ENCODE measurements at places on chromosomes 5 and 9.
A peak's percentile ranks its signal among the peaks of the same experiment; 100 is the strongest.

- no peak for DNase-seq
These were observed at the start of gene RETREG1 for GRCh38 chr5:16616536-16617273. TSS of gene RETREG1 (minus strand) at chr5:16616997. CDS start at chr5:16616971, 26 bp downstream.

GRCh38 chr5:74833537-74834266, 32.5 kb downstream of the FAM169A start:
- DNase-seq = no peak

DNA sequence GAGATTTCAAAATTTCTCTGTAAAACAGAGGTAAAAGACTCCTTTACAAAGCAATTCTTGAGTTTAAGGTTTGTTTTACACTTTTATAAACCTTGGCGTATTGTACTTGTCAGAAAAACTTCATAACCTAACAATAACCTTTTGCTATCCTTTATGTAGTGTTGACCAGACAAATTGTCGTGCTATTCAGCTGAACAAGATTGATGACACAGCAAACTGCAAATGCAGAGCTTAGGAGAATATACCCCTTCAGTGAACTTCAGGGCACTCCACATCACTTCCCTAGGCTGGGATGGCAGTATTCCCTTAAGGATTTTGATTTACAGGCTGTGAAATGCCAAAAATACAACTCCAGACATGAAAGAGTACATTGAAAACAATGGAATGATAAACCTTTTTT, 89.2 kb upstream of the CDH18 start:
- DNase-seq = no peak

DNA sequence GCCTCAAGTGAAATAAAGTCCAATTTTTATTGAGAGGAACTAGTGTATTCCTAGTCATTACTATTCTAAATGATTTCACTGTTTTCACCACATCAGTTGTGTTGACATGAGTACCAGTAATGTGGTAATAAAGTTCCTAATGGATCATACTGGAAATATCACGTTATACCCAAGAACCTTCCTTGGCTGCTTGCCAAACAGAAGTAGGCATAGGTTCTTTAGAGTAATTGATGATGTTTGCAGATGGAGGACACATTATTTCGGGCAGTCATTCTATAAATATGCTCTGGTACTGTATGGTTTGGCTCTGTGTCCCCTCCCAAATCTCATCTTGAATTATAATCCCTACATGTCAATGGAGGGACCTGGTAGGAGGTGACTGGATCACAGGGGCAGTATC, 15.1 kb downstream of the SNCAIP start:
- DNase-seq = no peak

DNA sequence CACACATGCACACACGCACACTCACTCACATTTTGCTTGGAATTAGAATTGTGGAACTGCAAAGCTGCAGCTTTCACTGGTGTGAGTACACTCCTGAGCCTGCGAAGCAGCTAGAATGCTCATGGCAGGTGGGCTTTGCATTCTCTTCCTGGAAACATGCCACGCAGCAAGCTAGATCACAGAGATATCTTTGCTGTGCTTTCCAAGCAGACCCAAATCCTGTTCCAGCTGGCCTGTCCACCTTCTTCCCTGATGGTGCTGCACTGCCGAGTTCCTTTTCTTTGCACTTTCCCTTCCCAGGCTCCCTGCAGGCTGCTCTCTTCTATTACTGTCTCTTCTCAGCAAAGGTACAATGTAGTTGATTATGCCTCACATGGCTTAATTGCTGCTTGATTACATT, 92.7 kb upstream of the CKMT2 start:
- DNase-seq = no peak

- DNase-seq = no peak
These were observed 1016.4 kb upstream of the DMAC1 start for GRCh38 chr9:8815931-8816330.

DNA sequence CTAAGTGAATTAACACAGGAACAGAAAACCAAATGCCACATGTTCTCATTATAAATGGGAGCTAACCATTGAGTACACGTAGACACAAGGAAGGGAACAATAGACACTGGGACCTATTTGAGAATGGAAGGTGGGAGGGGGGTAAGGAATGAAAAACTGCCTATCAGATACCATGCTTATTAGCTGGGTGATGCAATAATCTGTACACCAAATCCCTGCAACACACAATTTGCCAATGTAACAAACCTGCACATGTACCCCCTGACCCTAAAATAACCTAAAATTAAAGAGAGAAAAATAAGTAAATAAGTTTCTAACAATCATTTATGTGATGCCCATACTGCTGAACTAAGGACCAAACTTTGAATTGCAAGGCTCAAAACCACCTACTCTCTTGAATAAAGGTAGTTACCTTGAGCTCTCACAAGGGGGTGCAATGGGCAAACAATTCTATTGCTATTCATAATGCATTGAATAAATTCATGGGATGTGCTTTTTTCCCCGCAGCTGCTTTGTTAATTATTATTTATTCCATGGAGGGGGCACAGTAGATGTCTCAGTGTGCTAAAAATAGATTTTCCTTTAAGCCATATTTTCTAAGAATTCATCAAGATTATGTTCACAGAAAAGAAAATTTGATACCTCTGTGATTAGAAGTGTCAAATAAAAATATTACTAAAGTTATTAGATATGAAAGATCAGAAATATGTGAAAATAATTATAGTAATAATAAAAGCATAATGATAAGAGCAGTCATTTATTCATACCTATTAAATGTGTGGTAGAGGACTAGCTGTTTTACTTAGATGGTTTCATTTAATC, 76.2 kb upstream of the PTPN3 start:
- DNase-seq = peak; percentile 44

DNA sequence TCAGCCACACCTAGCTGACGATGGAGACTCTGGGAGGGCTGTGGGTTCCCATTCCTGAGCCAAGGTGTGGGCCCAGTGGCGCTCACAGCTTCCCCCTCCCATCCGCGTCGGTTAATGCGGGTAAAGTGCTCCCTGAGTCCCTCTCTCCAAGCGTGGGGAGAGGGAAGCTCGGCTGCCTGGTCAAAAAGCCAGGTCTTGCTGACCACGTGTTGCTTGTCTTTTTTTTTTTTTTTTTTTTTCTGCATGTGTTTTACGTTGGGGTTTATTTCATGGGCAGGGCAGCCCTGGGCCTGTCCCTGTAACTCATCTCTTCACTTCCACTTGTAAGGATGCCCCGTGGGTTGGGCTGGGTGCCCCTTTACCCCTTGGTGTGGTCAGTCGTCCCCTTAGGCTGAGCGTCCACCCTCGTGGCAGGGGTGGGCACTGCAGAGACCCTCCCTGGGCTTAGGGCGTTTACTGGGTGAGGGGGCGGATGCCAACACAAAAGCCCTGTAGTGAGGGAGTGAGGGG, 11.9 kb downstream of the NKD2 start:
- no peak for DNase-seq

- DNase-seq = no peak
These were observed 204.8 kb downstream of the C9orf50 start for GRCh38 chr9:129415942-129416651.

DNA sequence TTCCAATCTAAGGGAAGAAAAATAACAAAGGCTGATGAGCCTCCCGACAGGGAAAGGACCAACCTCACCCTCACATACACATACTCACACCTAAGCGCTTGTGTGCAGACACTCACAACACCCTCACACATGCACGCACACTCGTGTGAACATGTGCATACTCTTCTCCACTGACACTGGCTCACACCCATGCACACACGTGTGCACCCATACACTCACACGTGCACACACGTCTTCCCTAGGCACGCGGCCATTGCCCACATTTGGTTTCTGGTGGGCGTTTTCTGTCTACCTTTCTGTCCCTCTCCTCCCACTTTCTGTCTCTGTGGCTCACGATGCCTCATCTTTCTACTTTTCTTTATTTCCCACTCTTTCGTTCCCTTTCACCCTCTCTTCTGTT, 169.7 kb upstream of the MVB12B start:
- DNase-seq = no peak

DNA sequence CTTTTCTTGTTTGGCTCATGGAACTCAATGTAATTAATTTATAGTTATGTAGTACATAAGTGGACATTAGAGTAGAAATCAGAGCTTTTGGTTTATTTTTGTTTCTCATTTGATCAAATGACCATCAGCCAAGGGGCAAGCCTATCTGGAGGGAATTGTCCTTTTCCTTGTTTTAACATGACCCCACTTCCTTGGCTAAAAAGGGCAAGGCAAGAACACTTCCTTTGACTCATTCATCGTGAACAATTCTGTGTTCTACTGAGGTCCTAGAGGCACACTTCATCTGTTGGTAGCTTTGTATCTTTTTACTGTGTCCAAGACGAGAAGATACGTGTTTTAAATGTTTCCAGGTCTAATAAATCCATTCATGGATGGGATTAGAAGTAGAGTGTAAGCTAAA, 148.9 kb downstream of the ARHGEF28 start:
- DNase-seq = no peak

DNA sequence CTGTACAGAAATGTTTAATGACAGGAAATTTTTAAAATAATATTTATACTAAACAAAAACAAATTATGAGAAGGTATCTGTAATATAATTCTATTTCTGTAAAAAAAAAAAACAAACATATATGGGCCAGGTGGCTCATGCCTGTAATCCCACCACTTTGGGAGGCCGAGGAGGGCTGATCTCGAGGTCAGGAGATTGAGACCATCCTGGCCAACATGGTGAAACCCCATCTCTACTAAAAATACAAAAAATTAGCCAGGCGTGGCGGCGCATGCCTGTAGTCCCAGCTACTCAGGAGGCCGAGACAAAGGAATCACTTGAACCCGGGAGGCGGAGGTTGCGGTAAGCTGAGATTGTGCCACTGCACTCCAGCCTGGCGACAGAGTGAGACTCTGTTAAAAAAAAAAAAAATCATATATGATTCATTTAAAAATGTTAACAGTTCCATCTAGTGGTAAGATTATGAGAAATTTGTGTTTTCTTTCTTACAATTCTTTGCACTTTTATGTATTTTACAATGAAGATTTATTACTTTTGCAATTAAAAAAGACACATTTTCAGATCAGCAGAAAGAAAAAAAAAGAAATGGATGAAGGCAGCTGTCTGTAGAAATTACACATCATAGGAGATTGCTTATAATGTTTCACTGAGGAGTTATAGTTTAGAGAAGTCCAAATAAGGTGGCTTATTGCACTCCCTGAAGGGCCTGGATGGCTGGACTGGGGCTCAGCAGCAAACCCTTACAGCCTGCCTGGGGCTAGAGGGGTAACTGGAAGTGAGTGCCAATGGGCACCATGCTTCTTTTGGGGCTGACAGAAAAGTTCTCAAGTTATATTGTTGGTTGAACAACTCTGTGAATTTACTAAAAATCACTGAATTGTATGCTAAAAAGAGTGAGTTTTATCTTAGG, 20.3 kb downstream of the C9orf153 start:
- DNase-seq = no peak

GRCh38 chr5:1725641-1726468, 73.8 kb downstream of the MRPL36 start:
- DNase-seq = no peak

GRCh38 chr9:91282292-91282691, 79.4 kb downstream of the AUH start:
- no peak for DNase-seq

GRCh38 chr5:171847026-171847425, 61.4 kb downstream of the SMIM23 start:
- DNase-seq = no peak

GRCh38 chr9:112012026-112012902, 115.7 kb downstream of the UGCG start:
- DNase-seq = peak; percentile 83

- DNase-seq = no peak
These were observed 81.1 kb downstream of the EGFLAM start for GRCh38 chr5:38339446-38339845.

DNA sequence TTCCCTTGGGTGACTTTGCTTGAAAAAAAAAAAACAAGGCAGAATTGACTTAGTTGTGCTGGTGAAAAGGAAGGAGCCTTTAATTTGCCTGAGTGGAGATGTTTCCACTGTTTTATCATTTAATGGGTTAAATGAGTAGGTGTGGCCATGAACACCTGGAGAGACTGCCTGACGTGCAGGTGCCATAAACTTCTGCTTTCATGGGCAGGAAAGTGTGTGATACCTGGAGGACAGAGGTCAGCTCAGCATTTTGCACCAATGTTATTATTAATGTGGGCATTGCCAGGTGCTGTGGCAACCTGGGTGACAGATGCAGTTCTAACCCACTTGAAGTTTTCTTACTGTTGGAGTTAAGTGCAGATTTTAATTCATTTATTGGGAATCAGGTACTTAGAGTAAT, 145.4 kb downstream of the CD180 start:
- DNase-seq = no peak

- DNase-seq = no peak
These were observed 31.3 kb downstream of the ZFAND5 start for GRCh38 chr9:72333709-72334108.

GRCh38 chr9:9912459-9912858, 700.3 kb downstream of the PTPRD start:
- no peak for DNase-seq

DNA sequence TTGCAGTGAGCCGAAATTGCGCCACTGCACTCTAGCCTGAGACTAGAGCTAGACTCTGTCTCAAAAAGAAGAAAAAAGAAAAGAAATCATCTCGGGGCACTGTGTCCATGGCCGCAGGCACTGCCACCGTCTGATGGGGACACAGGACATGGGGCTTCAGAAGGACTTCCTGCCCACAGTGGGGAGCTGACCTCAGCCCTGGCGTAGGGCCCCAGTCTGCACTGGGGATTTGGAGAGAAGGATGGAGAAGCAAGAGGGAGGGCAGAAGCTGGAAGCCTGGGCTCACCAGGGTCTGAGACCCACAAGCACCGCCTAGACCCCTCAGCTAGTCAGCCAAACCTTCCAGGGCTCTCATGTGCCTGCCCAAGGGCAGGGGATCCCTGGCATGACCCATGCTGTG, 4.1 kb upstream of the SARDH start:
- DNase-seq = no peak

- no peak for DNase-seq
These were observed 256.5 kb upstream of the NR4A3 start for GRCh38 chr9:99565203-99565602.

GRCh38 chr5:119355685-119356611, at the start of gene TNFAIP8:
TSS of gene TNFAIP8 (plus strand) at chr5:119356019. CDS start at chr5:119356091, 72 bp downstream.
- DNase-seq = peak; percentile 11

GRCh38 chr9:89929673-89930480, 325.1 kb downstream of the GADD45G start:
- DNase-seq = no peak

DNA sequence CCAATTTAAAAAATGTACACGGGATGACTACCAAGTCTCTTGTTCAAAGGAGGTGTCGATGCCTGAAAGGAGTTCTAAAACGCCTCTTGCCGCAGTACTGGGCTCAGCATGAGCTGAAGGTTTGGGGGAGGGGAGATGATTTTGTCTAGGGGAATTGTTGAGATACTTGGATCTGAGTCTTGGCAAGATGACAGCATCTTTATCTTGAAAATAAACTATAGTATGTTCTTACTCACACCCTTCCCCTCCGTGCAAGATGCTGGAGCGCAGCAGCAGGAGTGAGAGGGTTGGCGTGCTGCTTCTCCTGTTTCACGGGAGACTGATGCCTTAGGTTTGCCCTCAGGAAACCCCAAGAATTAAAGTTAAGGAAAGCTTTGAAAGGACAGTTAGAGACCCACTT, 47.3 kb downstream of the FAM78A start:
- DNase-seq = no peak

- no peak for DNase-seq
These were observed 1.1 kb downstream of the POMT1 start for GRCh38 chr9:131503626-131504465.

Data from HL-60 (cell line).